Fibroblast of skin of left biceps (primary cell): ENCODE measurements at places on chromosomes 5 and 9.

DNA sequence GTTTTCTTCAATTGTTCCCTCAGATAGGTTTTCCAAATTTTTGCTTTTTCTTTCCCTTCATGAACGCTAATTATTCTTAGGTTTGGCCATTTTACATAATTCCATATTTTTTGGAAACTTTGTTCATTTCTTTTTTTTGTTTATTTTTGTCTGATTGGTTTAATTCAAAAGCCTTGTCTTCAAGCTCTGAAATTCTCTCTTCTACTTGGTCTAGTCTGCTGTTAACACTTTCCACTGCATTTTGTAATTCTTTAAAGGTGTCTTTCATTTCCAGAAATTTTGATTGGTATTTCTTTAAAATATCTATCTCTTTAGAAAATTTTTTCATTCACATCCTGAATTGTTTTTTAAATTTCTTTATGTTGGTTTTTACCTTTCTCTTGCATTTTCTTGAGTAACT lies 63.9 kb upstream of the VLDLR start:
- DNase-seq = no peak

GRCh38 chr5:1568201-1568979 lies 44.6 kb upstream of the LPCAT1 start:
- DNase-seq = peak; percentile 55

GRCh38 chr9:1231998-1232919 lies 182.1 kb downstream of the DMRT2 start:
- DNase-seq = peak; percentile 51

DNA sequence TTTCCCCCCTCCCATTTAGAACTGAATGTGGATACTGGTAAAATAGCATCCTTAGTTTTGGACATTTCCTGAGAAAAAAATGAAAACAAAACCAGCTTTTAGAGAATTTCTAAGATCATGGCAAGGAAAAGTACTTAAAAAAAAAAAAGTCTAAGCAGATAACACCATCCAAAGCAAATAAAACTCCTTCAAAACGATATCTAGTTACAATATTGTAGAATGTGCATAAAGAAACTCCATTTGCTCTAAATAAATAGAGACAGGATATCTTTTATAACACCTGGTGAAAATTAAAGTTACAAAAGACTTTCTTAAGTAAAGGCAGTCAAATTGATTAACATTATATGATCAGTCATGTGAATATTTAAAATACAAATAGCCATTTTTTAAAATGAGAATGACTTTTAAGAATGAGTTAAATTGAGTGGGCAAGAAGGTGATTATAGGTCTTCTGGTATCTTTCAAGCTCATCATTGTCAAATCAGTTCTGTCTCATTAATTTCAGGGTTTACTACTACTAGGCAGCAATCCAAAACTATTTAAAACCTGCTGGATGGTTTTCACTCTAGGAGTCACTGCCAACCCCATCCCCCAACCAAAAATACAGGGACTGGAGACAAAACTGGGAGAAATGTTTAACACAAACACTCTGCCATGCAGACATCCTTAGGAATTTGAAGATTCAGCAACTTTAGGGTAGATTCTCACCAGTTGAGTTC lies 382.6 kb downstream of the ADGRV1 start:
- no peak for DNase-seq

GRCh38 chr9:28976684-28977083 lies 1403.4 kb upstream of the C9orf72 start:
- no peak for DNase-seq

GRCh38 chr9:21904776-21905175 lies 89.4 kb downstream of the CDKN2A start:
- DNase-seq = no peak

DNA sequence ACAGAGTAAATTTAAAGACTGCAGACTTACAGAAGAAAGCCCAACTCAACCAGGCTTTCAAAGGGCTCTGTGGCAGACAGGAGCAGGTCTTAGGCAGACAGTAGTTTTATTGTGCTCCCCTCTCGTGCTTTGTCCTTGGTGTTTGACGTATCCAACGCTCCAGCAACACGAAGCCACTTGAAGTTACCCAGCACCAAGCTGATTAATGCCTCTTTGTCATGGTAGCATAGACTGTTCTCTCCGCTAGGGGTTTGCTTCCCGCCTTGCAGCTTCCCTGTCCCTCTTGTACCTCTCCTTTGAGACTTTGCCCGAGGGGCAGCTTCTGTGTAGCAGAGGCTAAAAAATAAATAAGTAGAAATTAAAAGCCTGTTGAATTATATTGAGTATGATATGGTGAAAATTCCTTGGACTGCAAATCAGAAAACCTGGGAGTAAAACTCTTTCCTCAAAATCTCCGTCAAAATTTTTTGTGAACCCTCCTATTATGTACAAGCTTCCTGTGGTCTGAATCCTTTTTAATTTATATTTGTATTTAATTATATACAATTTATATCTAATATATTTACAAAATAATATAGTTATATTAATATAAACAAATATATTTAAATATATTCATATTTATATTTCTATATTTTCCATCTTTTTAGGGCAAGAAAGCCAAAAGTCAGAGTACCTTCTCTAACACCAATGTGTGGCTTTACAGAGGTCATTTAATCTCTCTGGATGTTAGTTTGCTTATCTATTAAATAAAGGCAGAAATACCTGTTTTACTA lies 405.4 kb downstream of the DMAC1 start:
- no peak for DNase-seq

- DNase-seq = no peak
These were observed 241.9 kb downstream of the IRX1 start for GRCh38 chr5:3837506-3837905.

DNA sequence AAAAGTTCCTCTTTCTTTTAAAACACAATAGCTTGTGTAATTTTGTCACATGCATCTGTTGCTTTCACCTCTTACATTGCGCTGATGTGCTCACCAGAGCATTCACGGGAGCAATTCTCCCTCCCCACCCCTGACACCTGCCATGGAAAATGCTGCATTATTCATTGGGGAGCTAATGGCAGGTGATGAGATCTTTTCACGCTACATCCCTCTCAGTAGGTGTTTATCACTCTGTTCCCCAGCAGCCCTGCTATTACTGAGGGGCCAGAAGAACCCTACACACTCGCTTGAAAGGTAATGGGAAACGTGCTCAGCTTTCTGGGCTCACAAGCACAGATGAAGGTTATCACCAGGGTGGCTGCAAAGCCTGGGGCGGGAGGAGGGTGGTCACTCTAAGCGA lies 398.0 kb downstream of the PSAT1 start:
- no peak for DNase-seq

- DNase-seq = no peak
These were observed 87.6 kb downstream of the FREM1 start for GRCh38 chr9:14822666-14823065.

DNA sequence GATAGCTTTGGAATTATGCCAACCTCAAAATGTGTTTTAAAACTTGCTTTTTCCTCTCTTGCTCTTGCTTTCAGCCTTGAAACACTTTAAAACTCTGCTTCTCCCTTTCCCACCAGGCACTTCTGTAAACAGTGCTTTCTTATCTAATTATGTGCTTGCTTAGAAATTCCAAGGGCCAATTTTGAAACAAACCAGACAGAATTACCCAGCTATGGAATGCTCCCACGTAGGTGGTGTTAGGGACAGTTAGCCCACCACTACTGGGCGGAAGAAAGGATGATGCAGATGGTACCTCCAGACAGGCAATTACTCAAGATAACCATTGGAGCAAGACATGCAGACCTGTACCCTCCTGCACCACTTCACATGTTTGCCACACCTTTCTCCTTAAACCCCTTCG lies 523.0 kb upstream of the PTPRD start:
- no peak for DNase-seq

DNA sequence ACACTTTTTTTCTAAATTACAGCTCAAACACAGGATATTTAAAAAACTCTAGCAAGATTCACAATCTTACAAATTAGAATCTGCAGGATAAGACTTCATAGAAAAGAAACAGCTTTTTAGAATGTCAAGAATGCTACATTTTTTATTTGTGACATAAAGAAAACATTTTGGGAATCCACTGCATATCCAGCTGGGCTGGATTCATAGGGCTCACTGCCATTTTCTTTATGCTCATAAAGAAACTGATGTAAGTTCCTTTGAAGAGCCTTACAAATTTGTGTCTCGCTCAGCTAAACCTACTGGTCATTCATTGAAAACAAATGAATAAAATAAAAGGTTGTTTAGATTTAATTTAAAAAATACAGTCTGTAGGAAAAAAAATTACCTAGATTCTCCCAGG lies 332.3 kb downstream of the TRPM3 start:
- no peak for DNase-seq

- DNase-seq = no peak
These were observed 220.5 kb downstream of the FOXD4L6 start for GRCh38 chr9:40907657-40908624.

- no peak for DNase-seq
These were observed 9.9 kb downstream of the CCDC69 start for GRCh38 chr5:151213803-151214613.

DNA sequence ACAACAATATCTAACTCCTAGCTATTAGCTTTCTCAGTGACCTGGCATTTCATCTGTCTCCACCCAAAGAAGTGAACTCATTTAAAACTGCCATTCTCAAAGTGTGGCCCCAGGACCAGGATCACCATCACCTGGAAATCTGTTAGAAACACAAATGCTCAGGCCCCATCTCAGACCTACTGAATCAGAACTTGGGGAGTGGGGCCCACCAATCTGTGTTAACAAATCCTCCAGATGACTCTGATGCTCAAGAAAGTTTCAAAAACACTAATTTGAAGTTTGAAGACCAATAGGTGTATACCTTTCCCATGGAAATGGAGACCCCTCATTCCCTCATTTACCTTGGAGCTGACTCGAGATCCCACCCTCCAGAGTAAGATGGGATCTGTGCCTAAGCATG lies 72.3 kb downstream of the PRELID2 start:
- DNase-seq = no peak

- DNase-seq = no peak
These were observed 17.9 kb downstream of the ANKH start for GRCh38 chr5:14853685-14854084.

DNA sequence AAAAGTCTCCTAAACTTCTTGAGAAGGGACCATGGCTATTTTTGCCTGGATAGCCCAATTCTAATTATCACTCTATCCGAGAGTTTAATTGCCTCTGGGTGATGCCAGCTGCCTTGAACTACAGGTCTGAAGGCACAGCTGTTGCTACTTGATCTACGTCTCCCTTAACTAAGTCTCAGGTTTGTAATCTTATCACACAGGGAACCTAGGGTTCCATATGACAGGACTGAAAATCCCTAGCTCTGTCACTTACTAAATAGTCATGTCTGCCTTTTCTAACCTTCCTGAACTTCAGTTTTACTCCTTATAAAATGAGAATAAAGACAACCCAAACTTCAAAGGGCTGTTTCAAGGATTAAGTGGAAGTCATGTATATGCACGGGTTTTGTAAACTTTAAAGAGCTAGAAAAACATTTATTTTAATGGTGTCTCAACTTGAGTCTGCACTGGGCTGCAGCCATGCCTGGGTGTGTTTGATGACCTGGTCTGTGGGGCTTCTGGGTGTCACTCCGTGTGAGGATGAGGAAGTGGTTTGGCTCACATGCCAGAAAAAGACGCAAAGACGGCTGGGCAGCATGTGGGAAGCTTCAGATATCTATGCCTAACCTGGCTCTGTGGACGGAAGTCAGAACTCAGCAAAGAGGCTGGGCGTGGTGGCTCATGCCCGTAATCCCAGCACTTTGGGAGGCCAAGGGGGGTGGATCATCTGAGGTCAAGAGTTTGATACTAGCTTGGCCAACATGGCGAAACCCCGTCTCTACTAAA lies 129.3 kb upstream of the SLC44A1 start:
- DNase-seq = no peak

GRCh38 chr5:59837071-59837470 lies 56.5 kb downstream of the PDE4D start:
- no peak for DNase-seq

DNA sequence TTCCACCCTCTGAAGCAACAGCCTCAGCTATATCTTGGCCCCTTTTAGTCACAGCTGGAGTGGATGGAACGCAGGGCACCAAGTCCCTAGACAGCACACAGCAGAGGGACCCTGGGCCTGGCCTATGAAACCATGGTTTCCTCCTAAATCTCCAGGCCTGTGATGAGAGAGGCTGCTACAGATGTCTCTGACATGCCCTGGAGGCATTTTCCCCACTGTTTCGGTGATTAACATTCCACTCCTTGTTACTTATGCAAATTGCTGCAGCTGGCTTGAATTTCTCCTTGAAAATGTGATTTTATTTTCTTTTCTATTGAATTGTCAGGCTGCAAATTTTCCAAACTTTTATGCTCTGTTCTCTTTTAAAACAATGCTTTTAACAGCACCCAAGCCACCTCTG lies 384.8 kb downstream of the PRR16 start:
- no peak for DNase-seq

DNA sequence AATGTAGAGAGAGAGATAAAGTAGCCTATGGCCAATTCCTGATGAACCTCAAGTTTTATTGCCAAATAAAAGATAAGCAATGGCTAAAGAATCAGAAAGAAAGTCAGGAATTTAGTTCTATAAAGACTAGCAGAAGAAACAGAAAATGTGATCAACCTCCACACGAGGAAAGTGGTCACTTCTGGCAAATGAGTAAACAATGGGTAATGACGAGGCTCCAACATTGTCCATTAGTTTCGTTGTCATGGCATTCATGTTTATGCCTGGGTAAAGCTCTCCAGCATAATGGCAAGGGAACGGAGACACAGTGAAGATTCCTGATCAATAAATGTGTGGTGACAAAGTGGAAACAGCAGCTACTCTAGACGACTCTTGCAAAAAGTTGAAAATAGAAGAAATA lies 341.8 kb upstream of the CTNND2 start:
- DNase-seq = no peak

DNA sequence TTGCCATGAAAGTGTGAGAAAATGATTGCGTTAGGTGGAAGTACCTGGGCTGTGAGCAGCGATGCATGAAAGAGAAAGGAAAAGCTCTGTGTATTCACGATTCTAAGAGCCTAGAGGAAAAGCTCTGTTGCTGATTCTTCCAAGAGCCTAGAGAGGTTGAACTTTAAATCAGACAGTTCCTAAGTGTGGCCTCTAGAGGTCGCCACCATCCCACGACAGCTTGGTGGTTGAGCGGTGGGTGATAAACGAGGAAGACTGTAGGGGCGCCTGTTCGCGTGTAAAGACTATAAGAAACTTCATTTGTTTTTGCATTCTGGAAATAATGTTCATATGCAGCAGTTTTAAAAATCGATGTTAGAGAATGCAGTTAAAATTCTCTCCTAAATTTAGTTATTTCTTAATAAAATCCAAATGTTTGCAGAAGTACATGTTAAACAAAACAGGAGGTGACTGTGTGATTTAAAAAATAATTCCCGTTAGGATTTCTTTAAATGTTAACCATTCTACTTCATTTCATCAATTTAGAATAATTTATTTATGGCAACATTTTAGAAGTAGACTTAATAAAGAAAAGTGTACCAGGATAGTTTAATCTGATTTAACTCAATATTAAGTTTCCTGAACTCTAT lies 107.7 kb downstream of the TENT4A start:
- DNase-seq = no peak
